ENCODE measurements at places on chromosomes 16 and 17. TPM values are rescaled to one million over a fixed set of nuclear protein-coding genes. Genes with fewer than 3 reads are reported as not detected.

ST6GALNAC2 gene
- 28.6 TPM for total RNA-seq

TP53TG3D gene
- not detected for total RNA-seq

PSMC5 gene
- 145 TPM for total RNA-seq

TBX21 gene
- 1.9 TPM for total RNA-seq

TNFAIP1 gene
- 83.9 TPM for total RNA-seq

CCL5 gene
- 10.3 TPM for total RNA-seq

HOXB2 gene
- total RNA-seq, result 61.9 TPM

CHST4 gene
- total RNA-seq, result not detected

RFFL gene
- 29.0 TPM for total RNA-seq

CLEC3A gene
- total RNA-seq, result not detected

PTX4 gene
- not detected for total RNA-seq

NOD2 gene
- total RNA-seq, result 3.6 TPM

CDH3 gene
- total RNA-seq, result 61.3 TPM

SLC5A11 gene
- 1.2 TPM for total RNA-seq

RRN3 gene
- total RNA-seq, result 24.7 TPM

FOXC2 gene
- 6.3 TPM for total RNA-seq

PLLP gene
- 64.4 TPM for total RNA-seq

PIK3R6 gene
- total RNA-seq, result 2.3 TPM

CFAP97D1 gene
- total RNA-seq, result not detected

FAM83G gene
- total RNA-seq, result 8.0 TPM

GJD3 gene
- total RNA-seq, result 2.6 TPM

ARL2BP gene
- total RNA-seq, result 61.5 TPM

NTN1 gene
- 1.8 TPM for total RNA-seq

KRT40 gene
- not detected for total RNA-seq

LGALS9B gene
- not detected for total RNA-seq

HYDIN gene
- 21.0 TPM for total RNA-seq

NOG gene
- total RNA-seq, result 0.98 TPM

TBC1D3B gene
- 7.7 TPM for total RNA-seq

DHRS13 gene
- 29.5 TPM for total RNA-seq

PERCC1 gene
- not detected for total RNA-seq

GCGR gene
- total RNA-seq, result 9.3 TPM

TPSD1 gene
- 7.9 TPM for total RNA-seq

GPR179 gene
- total RNA-seq, result not detected

RAB37 gene
- total RNA-seq, result 5.6 TPM

OR1F1 gene
- not detected for total RNA-seq

SLC38A8 gene
- not detected for total RNA-seq

KCNH6 gene
- total RNA-seq, result 0.57 TPM

MYO19 gene
- total RNA-seq, result 74.7 TPM

ACSM3 gene
- total RNA-seq, result 31.5 TPM

SCN4A gene
- total RNA-seq, result 3.4 TPM

RGS11 gene
- 5.9 TPM for total RNA-seq

RNF43 gene
- total RNA-seq, result 9.5 TPM

PLD6 gene
- 3.7 TPM for total RNA-seq

CPHXL2 gene
- not detected for total RNA-seq

CRYM gene
- 5.8 TPM for total RNA-seq

Measured in kidney (tissue), 22 donors.